Activated naive CD8-positive, alpha-beta T cell treated with anti-CD3 and anti-CD28 coated beads, Interleukin-2, amount 50 U/mL, for 24 hours (primary cell): ENCODE measurements at places on chromosomes 13 and 19.
A peak's percentile ranks its signal among the peaks of the same experiment; 100 is the strongest.

GRCh38 chr13:95087746-95088305 lies 213.4 kb downstream of the ABCC4 start:
- no peak for DNase-seq

GRCh38 chr13:42148538-42148937 lies 100.1 kb downstream of the DGKH start:
- no peak for DNase-seq

DNA sequence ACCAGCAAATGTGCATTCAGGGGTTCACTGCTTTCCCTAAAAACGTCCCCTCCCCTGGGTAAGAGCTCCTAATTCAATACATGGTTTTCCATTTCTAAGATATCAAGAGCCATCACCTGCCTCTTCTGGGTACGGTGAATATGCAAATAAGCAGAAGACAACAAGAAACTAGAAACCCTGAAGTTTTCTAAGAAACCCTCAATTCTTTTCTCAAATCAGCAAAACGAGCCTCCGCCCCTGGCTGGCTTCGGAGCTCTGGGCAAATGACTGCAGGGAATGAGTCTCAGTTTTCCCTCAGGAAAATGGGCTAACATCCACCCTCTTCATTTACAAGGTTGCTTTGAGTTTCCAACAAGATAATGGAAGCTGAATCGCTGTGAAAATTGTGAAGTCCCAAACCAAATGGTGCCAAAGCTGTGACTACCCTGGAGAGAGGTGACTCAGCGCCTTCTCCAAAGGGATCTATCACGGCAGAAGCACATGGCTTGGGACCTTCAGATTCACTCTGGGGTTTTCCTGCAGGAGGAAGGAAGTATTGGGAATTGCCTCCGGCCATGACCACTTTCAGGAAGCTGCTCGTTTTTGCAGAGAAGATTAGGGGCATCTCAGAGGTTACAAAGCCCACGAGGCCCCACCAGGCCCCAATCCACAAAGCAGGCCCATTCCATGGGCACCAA lies 26.6 kb downstream of the KLF2 start:
- no peak for DNase-seq

GRCh38 chr13:34152409-34152808 lies 334.5 kb downstream of the RFC3 start:
- DNase-seq = no peak

- DNase-seq = no peak
Measured at GRCh38 chr13:85567909-85568308, 231.3 kb downstream of the SLITRK6 start.

- no peak for DNase-seq
Measured at GRCh38 chr13:64327505-64328194, 2902.5 kb downstream of the PCDH9 start.

DNA sequence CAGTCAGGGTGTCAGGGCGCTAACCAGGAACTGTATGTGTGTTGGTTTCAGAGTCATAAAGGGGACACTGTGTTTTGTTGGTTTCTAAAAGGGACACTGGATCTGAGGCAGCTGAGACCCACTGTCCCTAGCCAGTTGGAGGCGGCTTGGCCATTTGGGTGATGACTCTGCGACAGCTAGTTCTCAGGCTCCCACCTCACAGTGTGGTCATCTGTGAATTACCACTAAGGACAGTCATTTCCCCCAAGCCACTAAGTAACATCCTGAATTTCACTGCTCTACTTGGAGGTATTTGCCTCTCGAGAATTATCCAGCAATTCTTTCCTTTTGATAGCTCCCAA lies 51.5 kb downstream of the EPS15L1 start:
- no peak for DNase-seq

- no peak for DNase-seq
Measured at GRCh38 chr19:49818649-49819370, 721 bp downstream of the MED25 start.

GRCh38 chr13:73519396-73520116 lies 460.8 kb downstream of the KLF5 start:
- DNase-seq = no peak

GRCh38 chr19:19502808-19503602 lies 12.3 kb downstream of the TSSK6 start:
- DNase-seq = no peak

GRCh38 chr19:1224047-1224825 lies 13.6 kb downstream of the CBARP start:
- DNase-seq = no peak

- DNase-seq = no peak
Measured at GRCh38 chr13:19266979-19267378, 85.4 kb upstream of the TUBA3C start.

DNA sequence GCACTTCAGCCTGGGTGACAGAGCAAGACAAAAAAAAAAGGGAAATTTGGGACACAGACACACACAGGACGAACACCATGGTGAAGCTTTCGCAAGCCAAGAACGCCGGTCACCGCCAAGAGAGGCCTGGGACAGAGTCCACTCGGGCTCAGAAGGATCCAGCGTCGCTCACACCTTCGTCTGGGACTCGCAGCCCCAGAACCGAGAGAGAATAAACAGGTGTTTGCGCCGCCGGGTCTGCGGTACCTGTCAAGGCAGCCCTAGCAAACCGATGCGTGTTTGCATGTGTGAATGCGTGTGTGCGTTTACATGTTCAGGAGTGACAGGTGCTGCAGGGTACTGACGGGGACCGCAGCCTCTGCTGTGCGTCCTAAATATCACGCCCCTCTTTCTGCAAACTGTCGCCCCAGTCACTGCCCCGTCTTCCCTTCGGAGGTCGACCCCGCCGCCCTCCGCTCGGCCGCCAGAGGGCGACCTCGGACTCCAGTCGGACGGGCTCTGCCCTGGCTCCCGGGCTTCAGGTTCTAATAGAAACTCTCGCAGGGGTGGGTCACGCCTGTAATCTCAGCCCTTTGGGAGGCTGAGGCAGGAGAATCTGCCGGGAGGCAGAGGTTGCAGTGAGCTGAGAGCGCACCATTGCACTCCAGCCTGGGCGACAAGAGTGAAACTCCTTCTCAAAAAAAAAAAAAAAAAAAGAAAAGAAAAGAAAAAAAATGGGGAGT lies 11.8 kb upstream of the CSNK1G2 start:
- DNase-seq = peak; percentile 88

- DNase-seq = no peak
Measured at GRCh38 chr13:83355041-83355440, 527.2 kb downstream of the SLITRK1 start.

- no peak for DNase-seq
Measured at GRCh38 chr19:55451163-55451964, 8.3 kb upstream of the SHISA7 start.

DNA sequence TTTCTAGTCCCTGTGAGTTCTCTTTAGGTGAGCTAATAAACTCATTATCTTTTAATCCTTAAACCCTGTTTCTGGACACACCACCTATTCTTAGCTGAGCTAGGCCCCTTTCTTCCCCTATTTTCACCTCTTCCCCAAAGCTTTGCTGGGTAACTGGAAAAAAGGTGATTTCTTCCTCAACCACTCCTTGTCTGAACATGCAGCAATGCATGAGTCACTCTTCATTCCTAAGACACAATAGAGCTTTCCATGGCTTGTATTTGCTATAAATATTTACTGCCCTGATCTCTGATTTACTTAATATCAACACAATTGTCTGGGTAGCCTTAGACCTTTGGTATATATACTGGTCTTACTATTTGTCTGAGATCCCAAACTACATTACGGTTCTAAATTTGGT lies 370.9 kb downstream of the KLF5 start:
- no peak for DNase-seq

DNA sequence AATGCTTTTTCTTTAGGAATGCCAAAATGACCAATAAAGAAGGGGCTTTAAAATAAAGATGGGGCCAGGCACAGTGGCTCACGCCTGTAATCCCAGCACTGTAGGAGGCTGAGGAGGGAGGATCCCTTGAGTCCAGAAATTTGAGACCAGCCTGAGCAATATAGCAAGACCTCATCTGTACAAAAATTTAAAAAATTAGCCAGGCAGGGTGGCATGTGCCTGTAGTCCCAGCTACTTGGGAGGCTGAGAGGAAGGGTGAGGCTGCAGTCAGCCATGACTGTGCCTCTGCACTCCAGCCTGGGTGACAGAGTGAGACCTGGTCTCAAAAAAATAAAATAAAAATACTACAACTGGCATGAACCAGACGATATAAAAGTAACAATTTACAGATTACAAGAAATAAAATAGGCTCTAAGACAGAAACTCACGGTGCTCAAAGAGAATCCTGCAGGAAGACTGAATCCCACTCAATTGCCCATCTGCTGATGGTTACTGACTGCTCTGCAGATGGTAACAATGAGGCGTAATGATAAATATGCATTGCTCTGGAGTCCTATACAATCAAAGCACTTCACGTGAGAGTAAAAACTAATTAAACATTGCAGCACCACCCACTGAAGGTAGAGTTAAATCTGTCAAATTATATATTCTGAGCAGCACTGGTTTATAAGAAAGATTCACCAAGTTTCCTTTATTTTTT lies 93.2 kb downstream of the LHFPL6 start:
- no peak for DNase-seq

DNA sequence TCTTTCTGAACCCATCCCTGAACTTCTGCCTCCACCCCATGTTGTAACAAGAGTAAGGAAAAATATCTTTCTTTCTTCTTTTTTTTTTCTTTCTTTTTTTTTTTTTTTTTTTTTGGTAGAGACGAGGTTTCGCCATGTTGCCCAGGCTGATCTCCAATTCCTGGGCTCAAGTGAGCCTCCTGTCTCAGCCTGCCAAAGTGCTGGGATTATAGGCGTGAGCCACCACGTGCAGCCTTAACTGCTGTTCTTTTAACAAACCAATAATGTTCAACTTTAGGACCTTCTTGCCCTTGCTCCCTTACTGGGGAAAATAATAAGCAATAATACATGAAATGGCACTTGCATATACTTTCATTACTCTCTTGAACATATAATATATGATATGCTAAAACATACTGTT lies 19.6 kb downstream of the GPR183 start:
- DNase-seq = no peak

DNA sequence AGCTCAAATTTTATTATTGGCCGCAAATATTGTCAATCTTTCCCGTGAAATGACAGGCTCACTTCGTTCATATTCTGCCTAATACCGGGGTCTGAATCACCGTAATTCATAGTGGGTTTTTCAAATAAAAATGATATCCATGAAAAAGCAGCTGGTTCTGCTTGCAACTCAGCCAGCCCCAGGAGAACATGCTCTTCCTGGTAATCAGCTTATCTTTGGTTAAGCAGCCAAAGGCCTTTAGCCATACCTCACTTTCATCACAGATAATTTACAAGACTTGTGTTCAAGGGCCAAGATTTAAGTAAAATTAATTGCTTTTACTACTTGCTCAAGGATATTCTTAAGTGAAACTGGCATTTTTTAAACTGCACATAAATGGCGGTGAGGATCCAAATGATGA lies 22.5 kb downstream of the RNASEH2B start:
- DNase-seq = no peak

GRCh38 chr13:76868371-76868770 lies 17.8 kb downstream of the KCTD12 start:
- DNase-seq = no peak

- DNase-seq = no peak
Measured at GRCh38 chr13:31172535-31172934, 10.8 kb upstream of the HSPH1 start.

- DNase-seq = no peak
Measured at GRCh38 chr13:23516702-23517101, 53.5 kb upstream of the TNFRSF19 start.

DNA sequence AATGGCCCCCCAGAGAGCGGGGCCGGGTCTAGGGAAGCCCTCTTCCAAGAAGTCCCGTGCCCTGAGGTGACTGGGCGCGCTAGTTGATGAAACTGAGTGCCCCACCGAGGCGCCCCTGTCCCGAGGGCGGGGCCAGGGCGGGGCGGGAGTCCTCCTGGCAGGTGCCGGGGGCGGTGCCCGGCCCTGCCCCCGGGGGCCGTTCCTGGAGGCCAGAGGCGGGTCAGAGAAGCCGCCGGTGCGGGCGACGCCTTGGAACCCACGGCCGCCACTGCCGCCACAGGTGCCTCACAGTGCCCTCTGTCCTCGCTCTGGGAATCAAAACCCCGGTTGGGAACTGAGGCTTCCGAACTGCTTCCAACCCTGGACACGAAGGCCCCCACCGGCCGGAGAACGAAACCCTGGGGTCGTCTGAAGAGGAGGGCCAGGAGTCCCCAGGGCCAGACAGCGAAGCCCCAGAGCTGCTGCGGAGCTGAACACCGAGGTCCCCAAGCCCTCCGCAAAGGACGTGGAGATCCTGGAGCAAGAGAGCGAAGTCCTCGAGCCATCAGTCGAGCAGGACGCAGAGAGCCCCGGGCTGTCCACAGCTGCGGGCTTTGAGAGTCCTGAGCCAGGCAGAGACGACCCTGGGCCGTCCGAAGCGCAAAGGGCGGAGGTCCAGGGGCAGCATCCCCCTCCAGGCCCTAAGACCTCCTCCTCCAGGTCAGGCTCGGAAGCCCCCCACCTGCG lies at the start of gene MISP3:
Gene MISP3, plus strand, starts transcription at position 252 of the 726 bp plus-strand sequence. CDS start 524 bp downstream, outside the sequence.
- DNase-seq = peak; percentile 56

DNA sequence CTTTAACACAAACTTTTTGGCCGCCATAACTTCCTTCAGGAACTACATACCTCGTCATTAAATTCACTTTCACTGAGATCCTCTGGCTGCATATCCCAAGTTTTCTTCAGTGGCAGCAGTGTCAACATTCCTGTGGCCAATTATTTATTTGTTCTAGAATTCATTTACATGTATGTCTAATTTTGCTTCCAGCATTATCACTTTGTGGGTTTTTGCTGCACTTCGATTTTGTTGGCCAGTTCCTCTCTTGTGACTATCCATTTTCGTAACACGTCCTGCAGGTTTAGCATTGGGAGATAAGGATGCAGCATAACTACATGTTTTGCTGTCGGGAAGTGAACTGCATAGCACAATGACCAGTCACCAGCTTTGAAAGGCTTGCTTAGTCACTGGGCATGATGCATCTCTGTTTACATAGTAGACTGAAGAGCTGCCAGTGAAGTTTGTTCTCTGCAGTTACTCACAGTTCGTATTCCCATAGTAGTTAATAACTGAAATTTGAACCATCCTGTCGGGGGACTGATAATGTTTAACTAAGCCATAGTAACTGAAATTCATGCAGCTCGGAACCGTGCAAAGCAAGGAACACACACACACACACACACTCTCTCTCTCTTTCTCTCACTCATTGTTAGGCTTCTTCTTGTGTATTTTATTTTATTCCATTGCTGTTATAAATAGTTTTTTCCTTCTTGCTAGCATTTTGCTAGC lies 28.3 kb downstream of the ZNF507 start:
- DNase-seq = no peak

DNA sequence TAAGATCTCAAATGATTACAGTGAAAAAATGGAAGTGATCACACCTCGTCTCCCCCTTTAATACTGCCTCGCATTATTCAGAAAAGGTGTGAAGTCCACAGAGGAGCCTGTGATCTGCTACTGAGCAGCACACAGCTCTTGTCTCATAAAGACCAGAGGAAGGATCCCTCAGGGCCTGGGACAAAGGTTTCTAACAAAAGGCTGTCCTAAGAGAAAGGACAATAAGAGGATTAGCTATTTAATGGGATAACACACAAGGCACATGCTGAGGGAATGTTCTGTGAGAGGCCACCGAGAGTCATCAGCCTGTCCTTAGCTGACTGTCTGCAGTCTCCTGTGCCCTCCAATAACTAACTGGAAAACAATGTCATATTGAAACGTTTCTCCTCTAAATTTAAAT lies 26.7 kb downstream of the EBPL start:
- no peak for DNase-seq
